ENCODE measurements at places on chromosomes 13 and 19.

GRCh38 chr13:112177450-112178288, 110.7 kb downstream of the SOX1 start:
- DNase-seq, result no peak

- DNase-seq, result no peak
Measured at GRCh38 chr13:22961835-22962537, 218.8 kb upstream of the SGCG start.

- no peak for DNase-seq
Measured at GRCh38 chr13:114070098-114070799, 62.2 kb downstream of the RASA3 start.

DNA sequence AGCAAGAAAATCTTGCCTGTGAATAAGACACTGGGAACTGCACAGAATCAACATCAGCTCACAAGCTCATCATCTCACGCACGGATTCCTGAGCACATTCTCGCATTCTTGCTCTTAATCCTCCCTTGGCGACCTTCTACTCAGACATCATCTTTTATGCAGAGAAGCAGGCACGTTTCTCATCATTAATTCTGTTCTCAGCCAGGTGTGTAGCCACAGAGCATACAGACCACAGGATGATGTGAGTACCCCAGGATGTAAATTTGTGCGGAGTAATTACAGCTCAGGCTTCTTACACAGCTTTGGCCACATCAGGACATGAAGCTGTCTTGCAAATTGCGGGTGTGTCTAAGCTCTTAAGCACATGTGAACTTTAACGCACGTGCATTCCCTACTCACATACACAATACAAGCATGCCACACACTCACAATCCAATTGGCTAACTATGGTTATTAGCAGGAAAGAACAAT, 36.5 kb upstream of the SACS start:
- no peak for DNase-seq

DNA sequence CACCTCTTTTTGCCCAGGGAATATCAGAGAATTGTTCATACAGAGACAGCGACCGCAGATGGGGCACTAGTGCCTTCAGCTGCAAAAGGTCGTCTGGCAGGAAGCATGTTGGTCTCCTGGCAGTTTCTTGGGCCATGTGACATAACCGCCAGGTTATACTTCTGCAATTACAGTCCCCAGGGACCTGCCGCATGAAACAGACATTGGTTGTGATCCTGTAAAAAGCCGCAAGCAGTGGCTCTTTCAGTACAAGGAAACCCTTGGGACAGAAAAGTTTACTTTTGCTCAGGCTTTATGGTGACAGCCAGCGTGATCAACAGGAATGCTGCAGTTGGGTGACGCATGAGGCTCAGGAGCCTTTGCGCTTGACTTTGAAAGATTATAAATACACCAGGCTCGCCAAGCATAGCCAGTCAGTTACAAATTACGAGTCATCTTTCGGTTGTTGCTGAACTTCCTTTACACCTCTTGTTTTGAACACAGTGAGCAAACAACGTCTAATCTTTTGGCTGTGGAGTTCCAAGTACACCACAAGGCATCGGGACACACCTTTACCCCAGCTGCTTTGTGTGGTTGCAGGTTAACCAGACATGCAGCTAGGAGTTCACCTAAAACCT, 50.5 kb upstream of the UBE2L5 start:
- DNase-seq, result no peak

DNA sequence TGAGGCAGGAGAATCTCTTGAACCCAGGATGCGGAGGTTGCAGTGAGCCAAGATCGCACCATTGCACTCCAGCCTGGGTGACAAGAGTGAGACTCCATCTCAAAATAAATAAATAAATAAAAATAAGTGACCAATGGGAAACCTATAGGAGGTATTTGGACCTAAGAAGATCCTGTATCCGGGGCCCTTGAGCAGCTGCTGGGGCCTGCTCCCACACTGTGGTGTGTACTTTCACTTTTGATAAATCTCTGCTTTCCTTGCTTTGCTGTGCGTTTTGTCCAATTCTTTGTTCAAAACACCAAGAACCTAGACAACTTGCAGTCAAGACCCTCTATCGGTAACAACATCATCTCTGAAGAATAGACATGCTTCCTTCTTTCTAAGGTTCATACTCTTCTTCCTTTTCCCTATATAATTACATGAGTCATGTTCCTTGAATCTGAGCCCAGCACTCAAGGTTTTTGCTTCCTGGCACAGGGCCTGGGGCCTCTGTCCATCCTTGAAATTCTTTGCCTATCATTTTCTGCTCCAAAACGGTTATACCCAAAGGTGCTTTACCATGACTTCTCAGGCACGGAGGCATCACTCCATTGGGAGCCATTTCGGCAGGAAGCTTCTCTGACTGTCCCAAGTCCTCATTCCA, 14.2 kb upstream of the PNMA8C start:
- DNase-seq, result no peak

- DNase-seq, result no peak
Measured at GRCh38 chr13:98398581-98398980, 178.3 kb downstream of the STK24 start.

- DNase-seq, result no peak
Measured at GRCh38 chr13:21076253-21076652, 14.9 kb upstream of the LATS2 start.

- DNase-seq, result no peak
Measured at GRCh38 chr19:1873524-1874473, 10.4 kb upstream of the KLF16 start.

DNA sequence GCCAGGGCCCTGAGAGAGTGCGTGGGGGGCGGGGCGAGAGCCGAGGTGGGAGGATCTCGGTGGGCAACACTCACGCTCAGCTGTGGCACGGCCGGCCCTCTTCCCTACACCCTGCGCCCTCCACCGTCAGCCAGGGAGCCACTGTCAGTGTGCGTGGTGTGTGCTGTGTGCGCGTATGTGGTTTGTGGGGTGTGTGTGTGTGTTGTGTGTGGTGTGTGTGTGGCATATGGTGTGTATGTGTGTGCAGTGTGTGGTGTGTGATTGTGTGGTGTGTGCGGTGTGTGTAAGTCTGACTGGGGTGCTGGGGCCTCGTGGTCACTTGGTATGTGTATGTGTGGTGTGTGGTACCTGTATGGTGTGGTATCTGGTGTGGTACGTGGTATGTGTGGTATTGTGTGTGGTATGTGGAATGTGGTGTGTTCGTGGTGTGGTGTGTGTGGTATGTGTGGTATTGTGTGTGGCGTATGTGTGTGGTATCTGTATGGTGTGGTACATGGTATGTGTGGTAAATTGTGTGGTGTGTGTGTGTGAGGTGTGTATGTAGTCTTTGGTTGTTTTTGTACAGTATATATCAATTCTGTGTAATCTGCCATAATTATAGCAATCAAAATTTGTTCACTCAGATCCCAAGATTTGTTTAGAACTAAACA, 5.1 kb downstream of the GRK1 start:
- DNase-seq, result no peak

DNA sequence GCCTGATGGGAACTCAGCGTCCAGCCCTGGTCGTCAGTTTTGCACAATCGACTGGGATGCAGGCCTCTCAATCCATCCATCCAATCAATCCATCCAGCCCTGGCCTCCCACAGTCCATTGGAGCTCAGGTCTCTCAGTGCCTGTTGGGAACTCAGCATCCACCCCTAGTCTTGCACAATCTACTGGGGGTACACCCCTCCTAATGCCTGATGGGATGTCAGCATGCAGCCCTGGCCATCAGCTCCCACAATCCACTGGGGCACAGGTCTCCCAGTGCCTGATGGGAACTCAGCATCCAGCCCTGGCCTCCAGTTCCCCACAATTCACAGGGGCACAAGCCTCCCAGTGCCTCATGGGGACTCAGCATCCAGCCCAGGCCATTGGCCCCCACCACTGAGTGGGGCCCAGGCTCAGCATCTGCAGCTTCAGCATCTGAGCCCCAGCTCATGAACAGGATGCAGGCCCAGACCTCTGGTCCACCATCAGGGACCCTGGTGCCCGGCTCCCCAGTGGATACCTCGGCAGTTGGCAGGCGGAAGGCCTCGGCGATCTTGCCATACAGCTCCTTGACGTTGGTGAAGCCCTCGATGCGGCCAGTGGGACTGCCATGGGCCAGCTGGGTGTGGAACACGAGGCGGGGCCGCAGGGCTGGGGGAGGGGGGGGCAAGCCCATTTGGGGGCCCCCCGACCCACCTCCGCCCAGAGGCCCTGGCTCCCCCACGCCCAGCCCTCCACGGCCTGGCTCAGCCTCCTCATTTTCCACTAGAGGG, 7.2 kb upstream of the PTGER1 start:
- no peak for DNase-seq

DNA sequence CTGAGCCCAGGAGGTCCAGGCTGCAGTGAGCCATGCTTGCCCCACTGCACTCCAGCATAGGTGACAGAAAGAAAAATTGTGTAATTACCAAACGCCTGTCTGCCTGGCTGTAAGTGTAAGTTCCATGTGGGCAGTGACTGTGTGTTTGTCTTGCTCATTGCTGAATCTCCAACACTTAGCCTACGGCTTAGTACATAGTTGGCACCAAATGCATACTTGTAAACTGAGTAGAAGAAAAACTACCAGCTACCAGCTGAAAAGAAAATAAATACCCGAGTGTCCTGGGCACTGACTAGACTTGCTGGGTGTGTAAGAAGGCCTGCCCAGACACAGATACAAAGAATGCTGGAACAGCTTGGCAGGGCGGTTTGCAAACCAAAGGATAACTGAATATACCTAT, 2.7 kb upstream of the CEBPG start:
- DNase-seq, result no peak

GRCh38 chr13:99044764-99045163, 66.9 kb upstream of the DOCK9 start:
- DNase-seq, result no peak

DNA sequence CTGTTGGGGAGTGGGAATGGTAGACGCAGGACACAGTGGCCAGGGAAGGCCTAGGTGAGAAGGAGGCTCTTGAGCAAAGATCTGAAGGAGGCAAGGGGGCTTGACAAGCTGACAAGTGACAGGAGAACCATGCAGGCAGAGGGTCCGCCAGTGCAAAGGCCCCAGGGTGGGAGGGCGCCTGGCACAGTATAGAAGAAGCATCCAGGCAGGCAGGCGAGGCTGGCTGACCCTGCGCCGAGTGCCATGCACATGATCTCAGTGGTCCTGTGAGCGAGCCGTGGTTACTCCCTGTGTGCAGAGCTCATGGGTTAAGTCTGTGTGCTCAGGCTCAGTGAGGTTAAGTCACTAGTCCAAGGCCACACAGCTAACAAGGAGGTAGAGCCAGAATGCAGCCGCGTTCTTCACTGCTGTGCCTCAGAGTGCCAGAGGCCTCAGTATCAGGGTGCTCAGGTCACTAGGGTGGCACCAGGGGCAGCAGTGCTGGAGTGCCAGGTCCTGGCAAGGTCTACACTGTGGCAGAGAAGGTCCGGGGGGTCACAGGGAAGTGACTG, 15.2 kb downstream of the CNFN start:
- no peak for DNase-seq

GRCh38 chr19:45782820-45783785, 813 bp upstream of the DMPK start:
- no peak for DNase-seq

DNA sequence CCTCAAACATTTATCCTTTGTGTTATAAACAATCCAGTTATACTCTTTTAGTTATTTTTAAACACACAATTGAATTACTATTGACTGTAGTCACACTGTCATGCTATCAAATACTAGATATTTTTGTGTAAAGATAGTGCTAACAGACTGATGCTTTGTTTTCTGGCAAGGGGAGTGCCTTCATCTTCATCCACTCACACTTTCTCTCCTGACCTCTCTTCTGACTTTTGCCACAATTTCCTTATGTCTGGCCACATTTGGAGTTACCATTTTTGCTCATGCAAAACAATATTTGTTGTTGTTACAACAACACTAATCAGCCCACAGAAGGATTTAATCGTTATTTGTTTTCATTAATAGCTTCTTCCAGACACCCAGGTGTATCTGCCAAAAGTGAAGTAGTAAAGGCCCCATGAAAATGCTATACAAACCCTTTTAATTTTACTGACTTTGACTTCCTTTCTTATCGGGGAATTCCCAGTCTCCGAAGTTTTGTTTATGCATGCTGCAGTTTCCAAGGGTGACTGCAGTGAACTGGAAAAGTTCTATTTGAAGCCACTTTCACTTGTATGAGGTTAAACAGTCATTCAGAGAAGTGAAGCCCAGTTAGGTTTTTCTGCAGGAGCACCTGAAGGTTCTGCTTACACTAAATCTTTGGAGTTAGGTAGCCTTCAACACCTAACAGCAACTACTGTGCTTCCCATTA, 66.1 kb upstream of the FRY start:
- no peak for DNase-seq

GRCh38 chr19:35879068-35879467, 10.7 kb downstream of the APLP1 start:
- no peak for DNase-seq

DNA sequence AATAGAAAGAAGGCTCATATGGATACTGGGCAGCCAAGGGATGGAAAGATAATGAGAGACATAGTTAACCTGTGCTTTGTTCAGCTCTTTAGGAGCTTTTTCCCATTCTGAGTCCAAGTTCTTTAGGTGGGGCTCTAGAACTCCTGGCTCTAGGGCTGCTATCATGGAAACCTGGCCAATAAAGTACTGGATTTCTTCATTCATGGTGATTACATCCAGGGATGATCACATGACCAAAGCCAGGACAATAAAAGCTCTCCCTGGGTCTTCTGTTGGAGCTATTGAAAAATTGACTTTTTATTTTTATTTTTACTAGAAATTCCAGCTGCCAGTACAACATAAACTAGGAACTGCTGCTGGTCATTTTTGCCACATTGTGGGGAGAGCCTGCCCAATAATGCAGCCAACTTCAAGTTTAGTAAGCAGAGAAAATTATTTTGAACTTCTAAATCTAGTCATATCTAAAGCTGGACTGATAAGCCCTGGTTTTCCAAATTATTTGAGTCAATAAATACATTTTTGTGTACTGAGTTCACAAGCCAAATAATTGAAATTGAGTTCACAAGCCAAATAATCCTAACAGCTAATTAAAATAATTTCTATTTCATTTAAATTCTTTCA, 224.9 kb upstream of the STARD13 start:
- DNase-seq, result no peak

DNA sequence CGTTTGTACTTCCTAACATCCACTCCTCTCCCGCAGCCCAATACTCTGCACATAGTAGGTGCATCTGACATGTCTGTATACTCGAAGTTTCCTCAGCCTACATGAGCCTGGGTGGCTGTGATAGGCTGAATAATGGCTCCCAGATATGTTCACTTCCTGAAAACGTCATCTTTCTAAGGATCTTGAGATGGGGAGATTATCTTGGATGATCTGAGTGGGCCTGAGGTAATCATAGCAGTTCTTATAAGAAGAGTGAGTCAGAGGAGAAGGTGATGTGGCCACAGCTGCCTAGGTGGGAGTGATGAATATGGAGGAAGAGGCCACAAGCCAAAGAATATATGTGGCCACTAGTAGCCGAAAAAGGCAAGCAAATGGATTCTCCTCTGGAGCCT, 84.2 kb downstream of the AKAP11 start:
- no peak for DNase-seq

DNA sequence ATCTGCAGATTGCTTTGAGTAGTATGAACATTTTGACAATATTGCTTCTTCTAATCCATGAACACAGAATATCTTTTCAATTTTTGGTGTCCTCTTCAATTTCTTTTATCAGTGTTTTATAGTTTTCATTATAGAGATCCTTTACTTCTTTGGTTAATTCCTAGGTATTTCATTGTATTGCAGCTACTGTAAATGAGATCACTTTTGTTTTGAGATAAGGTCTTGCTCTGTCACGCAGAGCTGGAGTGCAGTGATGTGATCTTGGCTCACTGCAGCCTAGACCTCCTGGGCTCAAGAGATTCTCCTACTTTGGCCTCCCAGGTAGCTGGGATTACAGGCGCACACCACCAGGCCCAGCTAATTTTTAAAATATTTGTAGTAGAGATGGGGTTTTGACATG, 9.8 kb downstream of the CYP2A7 start:
- DNase-seq, result no peak
